ENCODE measurements at places on chromosomes 5 and 9.
A peak's percentile ranks its signal among the peaks of the same experiment; 100 is the strongest.

- DNase-seq = no peak
These were observed 181.1 kb upstream of the ISL1 start for GRCh38 chr5:51202161-51202560.

GRCh38 chr9:536597-537511, 304.6 kb upstream of the DMRT1 start:
- no peak for DNase-seq

GRCh38 chr9:112955550-112955949, 56.4 kb downstream of the ZNF883 start:
- DNase-seq = no peak

DNA sequence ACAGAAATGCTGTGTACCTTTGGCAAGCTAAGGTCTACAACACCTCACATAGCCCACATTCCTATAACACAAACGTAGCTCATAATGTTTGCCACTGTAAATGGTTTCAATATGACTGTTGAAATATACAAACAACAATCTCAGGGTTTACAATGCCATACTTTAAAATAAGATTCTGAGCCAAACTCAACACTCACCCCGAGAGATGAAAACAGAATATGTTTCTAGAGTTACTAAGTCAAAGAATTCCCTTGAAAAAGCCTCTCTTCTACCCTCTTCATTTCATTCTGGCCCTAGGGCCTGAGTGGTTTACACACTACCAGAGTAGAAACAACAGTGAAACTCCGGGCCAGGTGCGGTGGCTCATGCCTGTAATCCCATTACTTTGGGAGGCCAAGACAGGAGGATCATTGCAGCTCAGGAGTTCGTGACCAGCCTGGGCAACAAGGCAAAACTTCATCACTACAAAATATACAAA, 72.6 kb downstream of the MYO10 start:
- no peak for DNase-seq

DNA sequence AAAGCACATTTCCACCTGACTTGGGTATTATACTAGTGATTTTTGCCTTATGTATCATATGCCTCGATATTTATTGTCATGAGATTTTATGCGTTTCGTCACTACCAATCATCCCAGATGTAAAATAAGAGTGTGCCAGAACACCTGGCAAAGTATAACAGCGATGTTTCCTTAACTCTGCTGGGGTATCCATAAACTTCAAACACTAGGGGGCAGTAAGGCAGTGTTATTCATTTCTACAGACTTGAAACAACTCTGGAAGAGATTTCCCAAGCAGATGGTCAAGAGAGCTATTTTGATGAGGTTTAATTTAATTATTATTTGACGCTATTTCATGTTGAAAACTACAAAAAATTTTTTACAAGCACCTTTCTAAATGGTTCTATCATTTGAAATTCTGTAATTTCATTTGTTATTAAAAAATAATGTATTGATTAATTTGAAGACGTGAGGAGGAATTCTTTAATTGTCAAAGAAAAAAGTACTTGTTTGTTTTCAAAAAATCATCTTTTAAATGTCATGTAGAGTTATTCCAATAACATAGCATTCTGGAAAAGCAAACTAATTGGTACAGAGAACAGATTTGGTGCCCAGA, 388.5 kb upstream of the CTNND2 start:
- peak; percentile 39 for DNase-seq

GRCh38 chr5:58191443-58191842, 268.4 kb downstream of the PLK2 start:
- no peak for DNase-seq

DNA sequence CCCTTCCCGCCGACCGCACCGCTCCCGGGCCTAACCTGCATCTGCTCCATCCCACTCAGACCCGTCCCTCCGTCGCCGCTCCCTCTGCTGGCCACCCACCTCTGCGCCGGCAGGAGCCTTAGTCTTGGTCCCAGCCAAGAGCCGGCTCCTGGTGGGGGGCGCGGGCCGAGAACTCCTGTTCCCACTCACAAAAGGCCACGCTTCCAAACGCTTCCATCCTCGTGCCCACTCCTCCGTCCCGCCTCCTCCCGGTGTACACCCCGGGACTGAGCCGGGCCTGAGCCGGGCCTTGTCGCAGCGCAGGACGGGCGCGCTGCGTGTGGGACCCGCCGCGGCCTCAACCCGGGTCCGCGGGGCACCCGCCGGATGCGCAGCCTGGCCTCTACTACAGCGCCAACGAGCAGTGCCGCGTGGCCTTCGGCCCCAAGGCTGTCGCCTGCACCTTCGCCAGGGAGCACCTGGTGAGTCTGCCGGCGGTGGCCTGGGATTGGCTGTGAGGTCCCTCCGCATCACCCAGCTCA, 7.5 kb downstream of the ADAMTS13 start:
- DNase-seq = no peak

DNA sequence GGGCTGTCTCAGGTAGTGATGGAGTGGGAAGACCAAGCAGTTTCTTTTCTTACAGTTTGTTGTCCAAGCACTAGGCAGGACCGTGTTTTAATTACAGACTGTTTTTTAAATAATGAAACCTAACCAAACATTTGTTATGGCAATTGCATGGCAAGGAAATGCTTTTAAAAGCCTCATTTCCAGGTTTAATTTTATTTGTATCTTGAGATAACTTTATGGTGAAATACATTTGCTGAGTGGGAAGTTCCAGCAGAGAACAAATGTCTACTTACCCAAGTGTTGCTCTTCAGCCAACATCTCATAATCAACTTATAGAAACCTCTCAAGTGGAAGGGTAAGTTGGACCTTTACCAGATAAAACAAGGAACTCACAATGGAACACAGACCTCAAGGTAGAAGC, 11.8 kb upstream of the LHFPL2 start:
- no peak for DNase-seq

GRCh38 chr9:8366161-8366926, 566.8 kb upstream of the DMAC1 start:
- DNase-seq = no peak

- DNase-seq = no peak
These were observed 66.5 kb downstream of the F2RL2 start for GRCh38 chr5:76556511-76557221.

DNA sequence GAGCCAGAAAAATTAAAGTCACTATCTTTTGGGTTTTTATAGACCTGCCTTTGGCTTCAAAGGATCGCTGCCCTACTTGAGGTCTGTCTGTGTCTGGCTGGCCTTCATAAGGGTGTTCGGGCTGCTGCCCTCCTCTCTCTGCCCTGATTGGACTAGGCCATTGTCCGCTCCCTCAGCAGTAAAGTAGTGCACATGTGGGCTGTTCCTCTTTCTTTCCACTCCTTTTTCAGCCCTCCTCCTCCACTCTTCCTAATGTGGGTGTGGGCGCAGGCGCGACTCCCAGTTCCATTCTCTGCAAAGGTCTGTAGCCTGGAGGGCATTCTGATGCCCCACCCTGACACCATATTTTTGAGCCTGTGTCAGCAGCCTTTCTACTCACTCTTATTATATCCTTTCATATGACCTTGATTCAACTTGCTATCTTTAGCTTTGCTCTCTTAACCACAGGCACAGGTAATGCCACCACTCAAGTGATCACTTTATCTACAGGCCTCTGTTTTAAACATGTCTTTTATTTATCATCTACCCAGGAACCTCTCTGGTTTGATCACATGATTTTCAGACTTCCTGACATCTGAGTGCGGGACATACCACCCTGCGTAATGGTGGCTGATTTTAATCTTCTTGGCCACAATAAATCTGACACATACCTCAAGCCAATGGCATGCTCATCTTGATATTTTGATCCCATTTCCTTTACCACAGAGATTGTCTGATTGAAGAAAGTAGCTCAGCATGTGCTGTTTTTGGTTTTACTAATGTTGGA, 144.5 kb downstream of the AOPEP start:
- no peak for DNase-seq

GRCh38 chr5:154370119-154370518, 75.7 kb upstream of the SAP30L start:
- DNase-seq = no peak

DNA sequence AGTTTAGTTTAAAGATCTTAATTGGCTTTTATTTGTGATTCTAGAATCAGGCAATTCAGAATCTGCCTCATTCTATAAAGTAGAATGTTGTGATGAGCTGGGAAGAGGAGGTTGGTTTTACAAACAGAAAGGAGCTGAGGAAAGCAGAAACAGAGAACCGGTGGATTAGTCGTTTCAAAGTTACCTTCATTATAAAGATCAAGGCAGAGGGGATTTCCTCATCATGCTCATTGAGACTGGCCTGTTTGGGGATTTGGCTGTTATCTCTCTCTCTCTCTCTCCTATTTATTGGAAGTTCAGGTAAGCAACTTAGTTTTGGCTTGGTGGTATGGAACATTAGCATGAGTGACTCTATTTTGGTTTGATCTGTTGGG, 134.0 kb downstream of the GCNT1 start:
- no peak for DNase-seq

- no peak for DNase-seq
These were observed 19.6 kb upstream of the GLRX start for GRCh38 chr5:95841914-95842812.

DNA sequence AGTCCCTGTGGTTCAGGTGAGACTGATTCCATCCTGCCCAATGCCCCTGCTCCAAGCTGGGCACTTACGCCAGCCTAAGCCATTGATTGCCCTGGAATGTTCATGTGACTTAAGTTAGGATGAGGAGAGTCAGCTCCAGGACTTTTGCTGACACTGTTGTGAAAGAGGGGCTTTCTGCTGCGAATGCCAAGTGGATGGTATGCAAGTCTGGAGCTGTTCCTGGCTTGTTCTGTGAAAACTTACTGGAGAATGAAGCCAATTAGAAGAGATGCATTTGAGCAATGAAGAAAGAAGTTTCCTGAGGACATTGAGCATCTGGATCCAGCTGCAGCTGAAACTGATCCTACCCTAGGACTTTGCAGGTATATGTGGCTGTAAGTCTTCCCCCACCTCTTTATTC, 61.2 kb upstream of the ZFR start:
- DNase-seq = no peak

- no peak for DNase-seq
These were observed 198.7 kb upstream of the MAP3K1 start for GRCh38 chr5:56616454-56617160.

DNA sequence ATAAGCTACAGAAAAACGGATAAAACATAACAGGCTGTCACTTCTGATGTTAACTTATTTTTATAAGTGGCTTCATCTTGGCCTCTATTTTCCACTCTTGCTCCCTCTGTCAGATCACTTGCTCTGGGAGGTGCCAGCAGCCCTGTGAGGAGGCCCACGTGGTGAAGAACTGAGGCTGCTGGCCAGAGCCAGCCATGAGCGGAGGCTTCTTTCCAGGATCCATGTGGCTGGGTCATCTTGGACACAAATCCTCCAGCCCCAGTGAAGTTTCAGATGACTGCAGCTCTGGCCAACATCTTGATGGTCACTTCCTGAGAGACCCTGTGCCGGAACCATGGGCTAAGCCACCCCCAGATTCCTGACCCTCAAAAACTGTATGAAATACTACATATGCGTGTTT, 7.5 kb upstream of the CMBL start:
- DNase-seq = no peak
